ENCODE measurements at places on chromosomes 7 and 10.

- no peak for DNase-seq
These were observed 132.7 kb upstream of the CALCR start for GRCh38 chr7:93707249-93707648.

- DNase-seq, result no peak
These were observed 650.9 kb upstream of the GALNT17 start for GRCh38 chr7:70480927-70481569.

GRCh38 chr7:38978491-38978890 is 782 bp downstream of the POU6F2 start:
- DNase-seq, result no peak

DNA sequence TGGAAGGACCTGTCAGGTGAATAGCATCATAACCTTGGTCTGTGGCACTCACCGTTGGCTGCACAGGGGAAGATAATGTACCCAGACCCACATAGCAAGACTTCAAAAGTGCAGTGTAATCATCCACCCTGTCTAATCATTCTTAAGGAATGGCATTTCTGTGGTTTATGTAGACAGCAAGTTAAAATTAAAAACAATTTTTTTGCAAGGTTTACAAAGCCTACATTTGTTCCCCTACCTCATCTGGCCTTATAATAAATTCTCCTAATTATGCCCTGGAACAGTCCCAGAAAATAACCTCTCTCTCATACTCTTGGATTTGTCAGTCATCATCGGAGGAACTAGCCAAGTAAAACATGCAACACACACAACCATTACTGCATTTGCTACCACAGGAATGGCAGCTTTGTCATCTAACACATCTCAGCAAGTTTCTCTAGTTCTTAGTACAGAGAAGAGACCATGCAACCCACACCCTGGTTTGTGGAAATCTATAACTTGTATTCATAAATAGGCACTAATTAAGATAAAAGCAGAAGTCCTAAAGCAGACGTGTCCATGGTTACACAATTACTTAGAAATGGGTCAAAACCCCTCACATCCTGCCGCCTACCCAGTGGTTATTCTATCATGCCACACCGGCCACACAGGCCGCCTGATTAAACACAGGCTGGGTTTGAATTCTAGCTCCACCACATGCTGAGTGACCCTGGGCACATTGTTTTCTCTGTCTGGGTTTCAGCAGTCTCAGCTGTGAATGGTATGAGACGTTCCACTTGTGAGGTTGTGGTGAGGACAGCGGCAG is 19.1 kb downstream of the ABLIM1 start:
- DNase-seq, result no peak

DNA sequence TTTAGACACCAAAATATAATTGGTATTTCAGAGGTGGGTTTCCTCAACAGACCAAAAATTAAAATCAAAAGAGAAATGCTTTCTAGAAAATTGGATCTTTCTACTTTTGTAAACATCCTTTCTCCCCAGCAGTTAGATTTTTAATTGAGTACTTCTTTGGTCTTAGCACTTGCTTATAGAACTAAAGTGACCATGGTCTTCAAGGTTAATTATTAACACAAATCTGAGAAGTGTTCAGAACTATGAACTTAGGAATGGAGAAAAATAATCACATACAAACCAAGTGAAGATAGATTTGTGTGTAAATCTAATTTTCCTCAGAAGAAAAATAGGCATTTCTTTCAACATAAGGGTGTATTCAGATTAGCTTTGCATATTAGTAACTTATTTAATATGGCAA is 355.4 kb downstream of the ELMO1 start:
- DNase-seq, result no peak

DNA sequence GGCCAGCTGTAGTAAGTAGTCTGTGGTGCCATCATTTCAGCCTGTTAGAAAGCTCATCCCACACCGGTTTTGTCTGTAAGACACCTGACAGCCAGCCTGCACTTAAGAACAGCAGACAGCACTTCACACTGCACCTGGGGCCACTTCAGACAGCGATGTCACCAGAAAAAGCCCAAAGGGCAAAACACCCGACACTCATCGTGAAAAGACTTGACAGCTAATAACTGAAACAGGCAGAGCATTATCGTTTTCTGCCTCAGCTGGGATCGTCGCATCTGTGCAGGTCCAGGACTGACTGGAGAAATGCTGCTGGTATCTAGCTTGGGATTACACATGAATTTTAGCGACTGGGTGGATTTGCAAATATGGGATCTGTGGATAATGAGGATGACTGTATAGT is 16.8 kb upstream of the LAT2 start:
- no peak for DNase-seq

DNA sequence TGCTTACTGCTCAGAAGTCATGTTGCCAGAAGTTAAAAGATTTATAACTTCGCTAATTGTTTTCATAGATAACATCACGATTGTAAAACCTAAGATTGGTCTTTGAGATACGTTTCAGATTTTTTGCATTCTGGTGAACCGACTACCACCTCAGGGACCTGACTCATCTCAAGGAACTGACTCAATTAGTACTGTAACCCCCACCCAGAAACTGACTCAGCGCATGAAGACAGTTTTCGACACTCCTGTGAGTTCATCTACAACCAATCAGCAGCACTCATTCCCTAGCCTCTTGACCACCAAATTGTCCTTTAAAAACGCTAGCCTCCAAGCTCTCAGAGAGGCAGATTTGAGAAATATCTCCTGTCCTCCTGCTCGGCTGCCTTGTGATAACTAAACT is 72.3 kb downstream of the ELMO1 start:
- DNase-seq, result no peak

GRCh38 chr10:13741438-13741837 is 154.7 kb downstream of the PRPF18 start:
- DNase-seq, result no peak

DNA sequence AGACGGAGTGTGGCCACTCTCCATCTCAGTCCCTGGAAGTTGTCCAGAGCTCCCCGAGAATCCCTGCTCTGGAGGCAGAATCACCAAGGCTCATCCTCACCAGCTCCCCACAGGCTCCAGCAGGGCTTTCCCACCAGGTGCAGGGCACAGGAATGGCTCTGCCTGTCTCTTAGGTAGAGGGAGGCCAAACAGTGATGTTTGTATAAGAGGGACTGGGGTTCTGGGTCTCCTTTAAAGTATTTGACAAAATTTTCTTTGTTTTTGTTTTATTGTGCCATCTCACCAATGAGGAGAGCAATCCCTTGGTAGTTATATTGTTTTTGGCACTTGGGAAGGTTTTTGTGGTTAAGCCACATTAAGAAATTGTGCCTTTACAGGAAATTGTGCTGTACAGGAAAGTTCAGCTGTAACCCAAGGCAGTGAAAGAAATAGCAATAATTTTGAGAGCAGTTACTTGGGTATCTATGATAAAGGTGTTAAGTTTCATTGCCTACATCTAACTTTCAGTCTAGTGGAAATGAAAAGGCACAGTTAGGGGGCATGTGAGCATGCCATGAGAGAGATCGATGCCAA is 219.3 kb upstream of the PRSS58 start:
- no peak for DNase-seq

GRCh38 chr7:981793-982510 is 1.0 kb upstream of the CYP2W1 start:
- DNase-seq, result no peak

DNA sequence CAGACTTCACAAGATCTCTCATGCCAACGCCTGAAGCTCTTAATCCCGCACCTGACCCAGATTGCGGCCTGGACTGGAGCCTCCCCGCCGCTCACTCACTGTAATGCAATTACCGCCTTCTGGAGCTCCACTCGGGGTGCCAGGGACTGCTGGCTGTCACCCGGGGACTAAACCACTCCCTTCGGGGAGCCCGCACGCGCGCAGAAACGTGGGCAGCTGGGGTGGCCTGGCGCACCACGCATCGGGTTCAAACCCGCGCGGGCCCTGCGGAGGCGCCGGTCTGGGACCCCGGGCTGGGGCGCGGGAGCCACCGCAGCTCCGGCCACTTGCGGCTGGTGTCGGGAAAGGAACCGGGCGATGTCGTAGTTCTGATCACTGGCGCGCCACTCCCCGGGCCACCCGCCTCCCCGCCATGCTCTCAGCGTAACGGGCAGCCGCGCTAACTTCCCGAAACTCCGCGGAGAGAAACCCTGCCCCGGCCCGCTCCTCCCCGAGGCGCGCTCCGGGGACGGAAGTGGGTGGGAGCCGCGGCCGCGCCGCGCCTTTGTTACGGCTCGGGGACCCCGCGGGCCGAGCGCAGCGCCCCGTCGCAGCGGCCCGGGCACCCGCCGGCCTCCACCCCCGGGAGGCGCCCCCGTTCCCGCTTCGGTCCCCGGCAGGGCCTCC is 100.3 kb upstream of the SVIL start:
- DNase-seq, result no peak

DNA sequence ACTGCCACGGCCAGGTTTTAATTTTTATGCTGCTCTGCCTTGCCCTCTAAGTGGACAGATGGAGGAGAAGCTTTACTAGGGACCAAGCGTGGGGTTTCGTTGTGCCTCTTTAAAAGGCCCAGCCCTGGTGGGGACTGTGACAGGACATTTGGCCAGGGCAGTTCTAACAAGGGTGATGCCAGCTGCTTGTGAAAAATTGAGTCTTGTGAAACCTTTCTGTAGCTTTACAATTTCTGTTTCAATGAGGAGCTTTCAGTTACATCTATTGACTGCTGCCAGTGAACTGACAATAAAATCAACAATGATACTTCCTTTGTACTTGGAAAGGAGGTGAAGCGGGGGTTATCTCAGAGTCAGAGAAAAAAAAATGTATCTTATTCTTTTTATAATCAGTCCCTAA is 233.1 kb upstream of the CSTF2T start:
- DNase-seq, result no peak

GRCh38 chr10:104336821-104337467 is 1.3 kb downstream of the ITPRIP start:
- no peak for DNase-seq

DNA sequence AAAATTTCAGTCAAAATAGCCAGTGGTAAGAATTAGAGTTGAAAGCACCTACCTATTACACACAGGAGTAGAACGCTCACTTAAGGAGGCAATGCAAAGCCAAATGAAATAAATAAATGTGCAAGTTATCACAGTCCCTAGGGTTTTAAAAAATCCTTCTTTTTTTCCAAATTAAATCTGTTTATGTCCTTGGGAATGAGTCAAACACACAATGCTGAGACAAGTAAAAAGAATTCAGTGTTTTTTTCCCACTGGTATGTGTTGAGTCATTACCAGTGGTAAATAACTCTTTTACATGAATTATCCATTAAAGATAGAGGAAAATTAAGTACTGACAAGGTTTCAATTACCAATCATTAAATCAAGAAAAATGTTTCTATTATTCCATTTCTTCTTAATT is 438.6 kb downstream of the TNS3 start:
- no peak for DNase-seq

DNA sequence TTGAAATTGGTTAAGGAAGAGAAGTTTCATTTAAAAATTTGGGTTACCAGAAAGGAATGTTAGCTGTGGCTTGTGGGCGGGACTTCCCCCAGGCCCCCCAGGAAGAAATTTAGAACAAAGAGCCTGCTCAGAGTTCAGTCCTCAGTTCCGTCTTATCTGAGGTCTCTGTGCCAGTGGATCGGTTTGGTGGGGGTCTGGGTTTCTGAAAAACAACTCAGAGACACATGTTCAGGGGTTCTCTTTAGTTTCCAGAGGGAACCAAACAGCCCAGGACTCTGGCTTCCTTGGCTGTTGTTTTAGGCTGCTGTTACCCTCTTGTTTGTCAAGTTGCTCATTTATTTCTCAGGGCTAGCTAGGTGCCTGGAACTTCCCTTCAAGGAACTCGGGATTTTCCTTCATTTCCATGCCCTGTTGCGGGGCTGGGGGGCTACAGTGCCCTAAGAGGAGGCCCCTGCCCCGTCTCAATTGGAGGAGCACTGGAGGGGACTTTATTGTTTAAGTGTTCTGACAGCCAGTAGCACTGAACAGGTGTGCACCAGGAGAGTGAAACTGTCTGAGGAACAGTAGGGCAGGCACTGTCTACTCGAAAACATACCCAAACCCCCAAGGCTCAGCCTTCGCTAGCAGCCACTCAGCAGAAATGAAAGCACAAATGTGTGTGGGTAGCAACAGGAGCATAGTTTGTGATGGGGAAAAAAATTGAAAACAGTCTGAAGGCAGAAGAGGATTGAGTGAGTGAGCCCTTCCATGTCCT is 59.9 kb downstream of the ALOX5 start:
- DNase-seq, result no peak

DNA sequence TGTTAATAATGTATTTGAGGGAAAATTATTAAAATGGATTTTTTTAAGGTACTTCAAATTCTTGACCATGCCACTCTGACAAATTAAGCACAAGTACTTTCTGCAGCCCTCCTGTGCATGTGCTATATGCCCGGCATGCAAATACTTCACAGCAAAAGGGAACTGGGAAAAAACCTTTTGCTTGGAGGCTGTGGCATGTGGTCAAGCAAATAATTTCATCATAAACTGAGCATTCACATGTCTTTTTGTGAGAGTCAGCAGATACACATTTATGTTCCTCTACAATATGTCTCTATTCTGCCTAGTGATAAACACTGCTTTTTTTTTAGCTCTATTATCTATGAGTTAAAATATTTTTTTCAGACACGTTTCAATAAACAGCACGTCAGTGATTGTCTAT is 53.7 kb upstream of the SEMA3A start:
- no peak for DNase-seq

DNA sequence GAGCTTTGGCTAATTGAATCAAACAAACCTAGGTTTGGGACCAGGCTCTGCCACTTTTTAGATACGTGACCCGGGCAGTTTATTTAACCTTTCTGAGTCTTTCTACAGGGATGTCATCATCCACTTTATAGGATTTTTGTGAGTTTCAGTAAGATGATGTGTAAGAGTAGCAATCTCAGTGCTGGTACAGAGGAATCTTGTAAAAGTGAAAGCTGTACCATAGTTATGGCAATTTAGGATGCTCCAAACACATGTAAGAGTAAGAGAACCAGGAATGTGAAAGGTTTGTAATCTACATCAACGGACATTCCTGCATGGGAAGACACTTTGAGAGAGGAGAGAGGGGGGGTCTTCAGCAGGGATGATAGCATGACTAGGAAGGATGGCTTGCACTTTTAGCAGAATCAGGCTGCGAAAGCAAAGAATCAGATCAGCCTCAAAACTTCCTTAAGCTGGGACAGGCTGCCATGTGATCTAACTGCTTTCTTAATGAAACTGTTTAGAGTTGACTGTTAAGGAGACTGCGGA is 968 bp downstream of the NOLC1 start:
- DNase-seq, result no peak

- no peak for DNase-seq
These were observed 304.5 kb downstream of the CCSER2 start for GRCh38 chr10:84632866-84633265.

DNA sequence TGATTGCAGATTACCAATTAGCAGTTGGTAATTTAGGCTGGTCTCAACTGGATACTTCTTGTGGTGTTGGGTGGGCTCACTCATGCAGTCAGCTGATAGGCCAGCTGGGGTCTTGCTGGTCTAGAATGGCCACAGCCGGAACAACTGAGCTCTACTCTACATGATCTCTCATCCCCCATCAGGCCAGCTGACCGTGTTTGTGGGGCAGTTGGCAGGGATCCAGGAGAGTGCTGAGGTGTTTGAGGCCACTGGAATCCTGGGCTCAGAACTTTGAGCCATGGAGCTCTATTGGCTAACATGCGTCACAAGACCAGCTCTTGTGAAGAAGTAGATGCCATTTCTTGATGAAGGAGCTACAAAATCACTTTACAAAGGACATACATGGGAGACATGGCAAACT is 242.4 kb downstream of the GFRA1 start:
- no peak for DNase-seq

GRCh38 chr10:125008689-125009638 is 67.0 kb downstream of the ZRANB1 start:
- DNase-seq, result no peak

Data from GOT3 (cell line).